NCI-H187 treated with DMSO at 0.1 percent for 48 hours (cell line): ENCODE measurements at places on chromosomes 4 and X.

DNA sequence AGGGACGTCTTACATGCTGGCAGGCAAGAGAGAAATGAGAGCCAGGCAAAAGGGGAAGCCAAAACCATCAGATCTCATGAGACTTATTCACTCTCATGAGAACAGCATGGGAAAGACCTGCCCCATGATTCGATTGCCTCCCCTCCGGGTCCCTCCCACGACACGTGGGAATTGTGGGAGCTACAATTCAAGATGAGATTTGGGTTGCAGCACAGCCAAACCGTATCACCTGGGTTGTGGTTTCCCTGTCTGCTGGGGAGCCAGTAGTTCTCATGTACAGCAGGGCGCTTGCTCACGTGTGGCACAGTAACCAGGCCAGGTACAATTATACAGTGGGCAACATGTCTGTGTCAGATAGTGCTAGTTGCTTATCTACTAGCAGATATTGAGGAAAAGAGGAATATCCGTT lies 11.1 kb upstream of the RS1 start:
- no peak for DNase-seq

DNA sequence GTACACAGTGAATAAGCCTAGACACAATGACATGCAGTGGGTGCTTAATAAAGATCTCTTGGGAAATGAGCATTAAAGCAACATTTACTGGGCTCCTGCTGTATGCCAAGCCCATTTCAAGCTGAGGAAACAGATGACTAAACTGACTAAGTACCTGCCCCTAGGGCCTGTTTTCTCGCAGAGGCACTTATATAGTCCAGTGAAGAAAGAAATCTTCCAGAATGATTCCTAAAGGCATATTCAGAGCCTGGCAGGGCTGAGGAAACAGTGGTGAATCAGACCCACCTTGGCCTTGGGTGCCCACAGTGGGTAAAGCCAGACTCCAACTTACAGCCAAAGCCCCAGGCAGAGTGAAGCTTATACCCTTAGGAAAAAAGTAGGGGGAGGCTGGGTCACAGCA lies 22.0 kb upstream of the S100P start:
- no peak for DNase-seq

DNA sequence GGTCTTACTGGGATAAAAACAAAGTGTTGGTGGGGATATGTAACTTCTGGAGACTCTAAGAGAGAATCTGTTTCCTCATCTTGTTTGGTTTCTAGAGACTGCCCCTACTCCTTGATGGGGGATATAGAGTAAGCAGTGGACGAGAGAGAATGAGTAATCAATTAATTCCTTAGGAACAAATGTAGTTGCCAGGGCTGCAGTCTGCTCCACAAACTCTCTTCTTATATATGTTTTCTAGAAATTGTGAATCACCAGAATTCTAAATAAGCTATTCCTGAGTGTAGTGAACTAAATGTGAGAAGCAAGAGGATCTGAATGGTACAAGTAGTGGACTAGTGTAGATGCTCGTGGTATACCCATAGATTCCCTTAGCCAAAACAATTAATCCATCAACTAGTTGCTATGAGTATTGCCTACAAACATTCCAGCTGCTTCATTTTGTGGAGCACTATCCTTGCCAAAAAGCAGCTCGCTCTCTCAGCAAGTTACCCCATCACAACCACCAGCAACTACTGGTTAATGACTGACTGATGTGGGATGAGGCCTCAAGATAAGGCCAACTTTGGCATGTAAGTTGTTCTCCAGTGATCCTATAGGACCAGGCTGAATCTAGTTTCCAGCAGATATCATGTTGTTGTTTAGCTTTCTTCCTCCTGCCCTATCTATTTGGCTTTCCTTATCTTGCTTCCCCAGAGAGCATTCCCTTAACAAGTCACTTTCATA lies 273.0 kb downstream of the SLC7A11 start:
- DNase-seq: no peak

- DNase-seq: no peak
Measured at GRCh38 chr4:142548491-142548890, 297.6 kb downstream of the INPP4B start.

DNA sequence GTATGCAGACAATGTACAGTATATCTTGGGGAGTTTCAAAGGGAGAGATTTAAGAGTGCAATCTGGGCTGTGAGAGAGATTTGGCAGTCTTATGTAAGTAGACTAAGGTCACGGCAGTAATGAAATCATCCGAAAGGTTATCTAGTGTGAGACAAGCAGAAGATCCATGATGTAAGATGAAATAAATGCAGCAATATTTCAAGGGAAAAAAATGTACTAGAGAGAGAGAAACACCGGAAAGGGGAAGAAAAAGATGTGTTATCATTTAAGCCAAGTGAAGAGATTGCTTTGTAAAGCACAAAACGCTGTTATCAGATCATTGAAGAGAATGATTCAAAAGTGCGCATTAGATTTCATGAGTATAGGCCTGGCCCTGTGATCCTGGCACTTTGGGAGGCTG lies 88.4 kb upstream of the GUCY1A1 start:
- DNase-seq: no peak

DNA sequence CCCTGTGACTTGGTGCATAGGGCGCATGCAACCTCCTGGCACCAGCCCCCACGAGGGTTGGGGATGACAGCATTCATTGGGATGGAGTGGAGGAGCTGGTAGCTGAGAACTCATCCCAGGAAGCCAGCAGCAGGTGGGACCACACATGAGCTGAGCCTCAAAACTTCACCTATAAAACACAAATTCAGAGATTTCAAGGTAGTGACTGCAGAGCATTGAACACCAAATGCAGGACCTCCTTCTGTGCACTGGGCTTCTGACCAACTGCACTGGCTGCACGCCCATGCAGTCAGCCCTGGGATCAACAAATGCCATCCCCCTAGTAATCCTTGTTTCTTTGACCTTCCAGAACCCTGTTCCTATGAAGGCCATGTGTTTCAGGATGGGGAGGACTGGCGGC lies 197.8 kb downstream of the FRAS1 start:
- no peak for DNase-seq

DNA sequence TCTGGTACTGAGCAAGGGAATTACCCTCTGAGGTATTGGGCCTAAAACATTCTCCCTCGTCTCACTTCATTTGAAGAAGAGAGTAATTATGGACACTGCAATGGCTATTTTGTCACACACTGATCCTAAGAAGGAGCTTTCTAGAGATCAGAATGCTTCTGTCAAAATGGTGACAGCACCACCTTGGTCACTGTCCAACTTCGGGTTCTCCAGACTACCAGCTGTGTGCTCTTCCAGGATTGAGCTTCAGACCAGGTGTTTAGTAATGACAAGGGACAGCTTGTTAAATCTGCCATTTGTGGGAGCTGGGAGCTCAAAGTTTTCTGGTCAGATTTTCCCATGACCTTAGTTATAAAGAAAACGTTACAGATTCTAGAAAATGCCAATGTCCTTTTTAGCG lies 105.4 kb downstream of the POLA1 start:
- no peak for DNase-seq
